ENCODE measurements at places on chromosomes 2 and 18. TPM values are rescaled to one million over a fixed set of nuclear protein-coding genes. Genes with fewer than 3 reads are reported as not detected.

- no peaks in the 10 kb centered on the region for H3K27me3 ChIP-seq
- DNase-seq = no peak
- no peak overlapping the region for H3K27ac ChIP-seq
- H3K4me1 ChIP-seq = no peaks in the 10 kb centered on the region
Measured at GRCh38 chr2:208783184-208783583, 376.6 kb downstream of the PTH2R start.

DNA sequence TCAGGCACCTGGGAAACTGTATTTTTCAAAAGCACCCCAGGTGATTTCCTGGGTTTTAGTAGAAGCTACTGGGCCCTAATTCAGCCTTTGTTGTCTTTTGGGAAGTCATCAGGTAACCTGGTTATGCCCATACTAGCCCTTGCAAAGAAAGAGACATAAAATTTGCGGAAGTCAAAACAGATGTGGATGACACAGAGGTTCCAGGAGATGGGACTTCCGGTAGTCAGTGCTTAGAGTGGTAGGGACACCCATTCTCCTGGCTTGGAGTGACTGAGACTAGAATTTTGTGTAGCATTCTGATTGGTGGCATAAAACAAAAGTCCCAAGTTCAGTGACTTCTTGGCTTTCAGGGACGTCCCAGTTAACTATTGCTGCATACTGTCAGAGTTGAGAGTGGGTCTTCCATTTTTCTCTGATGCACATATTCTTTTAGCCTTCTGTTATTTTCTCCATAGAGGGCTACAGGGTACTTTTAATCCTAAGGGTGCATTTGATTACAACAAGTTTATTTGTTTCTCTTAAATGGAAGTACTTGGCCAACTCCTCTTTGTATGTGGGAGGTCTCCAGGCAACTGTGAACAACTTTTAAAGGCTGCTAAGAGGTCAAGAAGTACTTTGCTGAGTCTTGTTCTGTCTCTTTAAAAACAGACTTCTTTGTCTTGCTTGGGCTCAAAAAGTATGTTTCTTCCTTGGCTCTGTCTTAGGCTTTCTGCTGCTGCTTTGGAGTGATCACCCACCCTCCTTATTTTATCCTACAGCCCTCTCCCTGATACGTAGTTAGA is 8.8 kb downstream of the NAB1 start:
- no peak overlapping the region for H3K27ac ChIP-seq
- H3K27me3 ChIP-seq = no peaks in the 10 kb centered on the region

DNA sequence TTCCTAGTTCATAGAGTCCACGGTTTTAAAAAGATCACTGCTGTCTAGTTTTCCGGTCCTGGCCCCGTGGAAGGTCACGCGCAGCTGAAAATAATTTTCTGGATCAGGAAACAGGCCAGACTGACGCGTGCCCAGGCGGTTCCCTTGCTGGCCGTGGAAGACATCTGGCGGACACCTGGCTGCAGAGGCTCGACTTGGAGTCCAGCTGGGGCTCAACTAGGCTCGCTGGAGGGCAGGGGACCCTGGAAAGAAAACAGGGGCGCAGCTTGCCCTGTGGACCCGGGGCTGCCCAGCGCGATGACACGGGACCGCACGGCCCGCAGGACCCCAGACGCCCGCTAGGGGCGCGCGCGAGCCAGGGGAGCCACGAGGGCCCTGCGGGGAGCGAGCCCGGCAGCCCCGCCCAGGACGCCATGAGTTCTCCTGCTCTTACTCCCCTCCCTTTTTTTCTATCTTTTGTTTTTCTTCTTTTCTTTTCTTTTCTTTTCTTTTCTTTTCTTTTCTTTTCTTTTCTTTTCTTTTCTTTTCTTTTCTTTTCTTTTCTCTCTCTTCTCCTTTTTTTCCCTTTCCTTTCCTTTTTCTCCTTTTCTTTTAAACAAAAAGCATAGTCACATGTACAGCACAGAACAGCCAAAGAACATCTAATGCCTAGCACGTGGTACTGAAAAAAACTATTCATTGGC is 43.2 kb upstream of the UBE2F start:
- no peak overlapping the region for H3K4me3 ChIP-seq
- no peak overlapping the region for H3K27ac ChIP-seq
- H3K27me3 ChIP-seq = no peaks in the 10 kb centered on the region
- peaks cover 21% of the 10 kb centered on the region for H3K4me1 ChIP-seq
- peaks cover 2% of the 10 kb centered on the region for H3K36me3 ChIP-seq
- peak; percentile 61 for DNase-seq

Gene ORMDL1
- total RNA-seq = 145 TPM

Gene RIT2
- not detected for total RNA-seq

Data from T-helper 17 cell (primary cell).